ENCODE measurements at places on chromosomes 3 and 15. TPM values are rescaled to one million over a fixed set of nuclear protein-coding genes. Genes with fewer than 3 reads are reported as not detected.

POLR2M gene
- 256 TPM for total RNA-seq

A4GNT gene
- total RNA-seq: not detected

SSUH2 gene
- 0.52 TPM for total RNA-seq

CDAN1 gene
- 9.9 TPM for total RNA-seq

CTXN2 gene
- total RNA-seq: not detected

RPP14 gene
- total RNA-seq: 20.4 TPM

ZMYND10 gene
- total RNA-seq: 0.52 TPM

POLQ gene
- total RNA-seq: 5.7 TPM

RHOV gene
- 1.0 TPM for total RNA-seq

ACTC1 gene
- 1,126 TPM for total RNA-seq

GOLGA8O gene
- 1.6 TPM for total RNA-seq

CHRD gene
- total RNA-seq: 14.1 TPM

LEO1 gene
- 16.2 TPM for total RNA-seq

CFAP91 gene
- under 0.01 TPM for total RNA-seq

CFAP100 gene
- total RNA-seq: not detected

SCN11A gene
- 2.6 TPM for total RNA-seq

CCDC33 gene
- 0.52 TPM for total RNA-seq

GRAMD2A gene
- 2.1 TPM for total RNA-seq

CKMT1B gene
- total RNA-seq: under 0.01 TPM

NLGN1 gene
- total RNA-seq: 5.7 TPM

CLCN2 gene
- total RNA-seq: 2.6 TPM

GABRR3 gene
- not detected for total RNA-seq

IL20RB gene
- total RNA-seq: 0.52 TPM

Data from skeletal muscle tissue (tissue), 5 donors.